ENCODE measurements at places on chromosomes 11 and 22.

- DNase-seq, result no peak
Observed at GRCh38 chr11:10473371-10473770, 18.3 kb downstream of the AMPD3 start.

- no peak for DNase-seq
Observed at GRCh38 chr11:95699631-95700470, 89.7 kb downstream of the FAM76B start.

- DNase-seq, result no peak
Observed at GRCh38 chr11:114074546-114075343, 15.2 kb downstream of the ZBTB16 start.

DNA sequence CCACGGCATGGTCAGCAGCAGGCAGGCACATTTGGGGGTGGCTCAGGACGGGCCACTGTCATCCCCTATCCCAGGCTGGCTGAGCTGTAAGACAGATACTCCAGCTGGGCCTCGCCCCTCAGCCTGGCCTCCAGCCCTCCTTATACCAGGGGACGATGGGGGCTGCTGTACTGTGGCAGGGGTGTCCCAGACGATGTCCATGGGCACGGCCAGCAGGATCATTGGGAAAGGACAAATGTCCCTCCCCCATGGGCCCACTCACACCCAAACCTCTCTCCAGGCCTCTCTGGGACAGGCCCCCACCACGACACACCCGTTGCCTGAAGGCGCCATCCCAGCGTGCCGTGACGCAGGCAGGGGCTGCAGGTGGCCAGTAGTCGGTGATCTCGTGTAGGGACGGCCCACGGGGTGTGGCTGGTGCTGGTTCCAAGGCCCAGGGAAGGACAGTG lies 1.5 kb upstream of the IL17REL start:
- DNase-seq, result no peak

GRCh38 chr11:105132716-105133511 lies 6.7 kb downstream of the CARD18 start:
- DNase-seq, result no peak

- DNase-seq, result no peak
Observed at GRCh38 chr11:73228268-73229134, 10.4 kb downstream of the P2RY2 start.

- peak; percentile 54 for DNase-seq
Observed at GRCh38 chr22:49827853-49828598, at the start of gene BRD1. TSS of gene BRD1 (minus strand) at chr22:49827873. CDS start at chr22:49824317, 3,556 bp downstream.

- no peak for DNase-seq
Observed at GRCh38 chr11:70913715-70914231, 338.6 kb downstream of the SHANK2 start.

- no peak for DNase-seq
Observed at GRCh38 chr22:38228873-38229740, 27.3 kb downstream of the MAFF start.

- no peak for DNase-seq
Observed at GRCh38 chr11:41988951-41989572, 529.6 kb upstream of the LRRC4C start.

GRCh38 chr11:70434813-70435278 lies 36.5 kb downstream of the CTTN start:
- DNase-seq, result no peak

DNA sequence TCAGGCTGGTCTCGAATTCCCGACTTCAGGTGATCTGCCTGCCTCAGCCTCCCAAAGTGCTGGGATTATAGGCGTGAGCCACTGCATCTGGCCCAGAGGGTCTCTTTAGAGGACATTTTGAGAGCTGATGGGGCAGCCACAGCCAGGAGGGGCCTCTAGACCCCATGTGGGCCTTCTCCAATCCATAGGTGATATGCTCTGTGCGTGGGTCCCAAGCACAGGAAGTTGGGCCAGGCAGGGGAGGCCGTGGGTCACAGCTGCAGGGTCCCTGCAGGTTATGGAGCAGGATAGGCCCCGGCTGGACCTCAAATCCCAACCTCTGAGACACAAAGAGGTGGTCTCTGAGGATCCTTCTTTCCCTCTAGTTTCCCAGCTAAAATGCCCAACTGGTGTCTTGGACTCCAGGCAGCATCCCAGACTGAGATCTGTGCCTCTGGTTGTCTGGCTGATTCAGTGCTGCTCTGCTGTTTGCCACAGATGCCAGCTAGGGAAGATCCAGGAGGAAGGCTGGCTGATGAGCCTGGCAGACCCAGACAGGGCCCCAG lies 1.5 kb downstream of the LRRC75B start:
- no peak for DNase-seq

DNA sequence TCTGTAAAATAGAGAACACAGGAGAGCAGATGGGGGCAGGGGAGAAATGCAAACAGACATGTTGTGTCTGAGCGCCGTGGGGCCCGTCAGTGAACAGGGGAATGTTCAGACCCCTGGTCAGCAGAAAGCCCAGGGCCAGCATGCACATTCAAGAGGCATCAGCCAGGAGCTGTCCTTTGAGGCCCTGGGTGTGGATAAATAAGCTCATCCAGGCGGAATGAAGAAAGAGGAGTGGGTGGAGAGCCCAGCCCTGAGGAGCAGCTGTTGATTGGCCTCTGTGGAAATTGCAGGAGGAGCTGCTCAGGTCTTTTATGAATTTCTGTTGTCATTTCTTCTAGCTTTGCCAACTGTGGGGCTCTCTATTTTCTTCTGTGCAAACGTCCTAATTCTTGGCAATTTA lies 49.7 kb upstream of the CECR2 start:
- no peak for DNase-seq

DNA sequence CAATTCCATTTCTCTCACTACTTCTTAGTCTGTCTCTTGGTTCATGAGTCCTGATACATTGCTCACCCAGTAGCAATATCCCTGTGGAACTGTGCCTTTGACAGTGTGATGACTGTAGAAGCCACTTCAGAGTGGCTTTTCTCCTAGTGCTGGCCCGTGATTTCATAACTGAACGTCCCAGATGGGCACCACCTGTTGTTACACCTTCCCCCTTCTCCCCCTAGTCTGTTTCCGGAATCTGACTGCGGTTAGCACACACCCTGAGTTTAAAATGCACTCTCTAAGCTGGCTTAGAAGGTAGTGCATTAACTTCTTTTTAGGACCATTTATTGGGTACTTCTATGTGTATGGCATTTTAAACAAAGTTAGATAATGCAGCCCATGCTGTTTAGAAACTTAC lies 83.0 kb downstream of the ALX4 start:
- DNase-seq, result no peak

GRCh38 chr22:36339171-36340065 lies 48.3 kb downstream of the MYH9 start:
- no peak for DNase-seq

DNA sequence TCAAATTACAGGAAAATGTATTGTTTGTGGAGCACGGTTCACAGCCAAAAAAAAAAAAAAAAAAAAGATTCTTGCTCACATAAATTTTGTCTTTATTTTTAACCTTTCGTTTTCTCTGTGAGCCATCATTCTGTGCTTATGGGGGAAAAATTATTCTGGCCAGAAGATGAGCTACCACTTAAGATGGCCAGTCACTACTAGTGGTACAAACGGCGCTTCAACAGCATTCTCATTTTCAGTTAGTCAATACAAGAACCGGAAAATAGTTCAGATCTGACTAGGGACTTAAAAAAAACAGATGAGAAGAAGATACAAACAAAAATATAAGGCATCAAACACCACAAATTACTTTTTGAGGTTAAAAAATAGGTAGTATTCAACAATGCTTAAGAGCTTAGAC lies 158.6 kb upstream of the CNTN5 start:
- no peak for DNase-seq

DNA sequence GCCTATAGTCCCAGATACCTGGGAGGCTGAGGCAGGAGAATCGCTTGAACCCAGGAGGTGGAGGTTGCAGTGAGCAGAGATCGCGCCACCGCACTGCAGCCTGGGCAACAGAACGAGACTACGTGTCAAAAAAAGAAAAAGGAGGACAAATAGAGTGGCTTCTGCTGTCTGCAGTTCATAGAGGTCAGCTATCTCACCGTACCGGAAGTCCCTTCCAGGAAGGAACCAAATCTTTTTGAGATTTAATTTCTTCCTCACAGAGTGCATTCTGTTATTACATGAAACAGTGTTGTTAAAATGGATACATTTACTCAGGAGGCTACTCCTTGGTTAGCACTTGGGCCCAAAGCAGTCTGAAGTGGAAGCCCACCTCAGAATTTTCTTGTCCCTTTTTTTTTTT lies 33.4 kb downstream of the FAM118A start:
- no peak for DNase-seq

DNA sequence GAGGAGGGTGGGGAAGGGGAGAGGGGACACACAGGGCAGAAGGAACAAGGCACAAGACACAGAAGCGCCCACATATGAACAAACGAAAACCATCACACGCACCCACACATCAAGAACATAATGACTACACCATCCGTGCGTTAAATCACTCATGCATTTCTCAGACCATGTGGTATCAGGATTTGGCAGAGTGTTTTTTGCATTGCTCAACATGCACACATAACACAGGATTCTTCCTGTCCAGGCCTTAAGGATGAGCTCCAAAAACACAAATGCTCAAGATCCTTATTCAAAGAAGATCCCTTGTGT lies 309.5 kb downstream of the CADM1 start:
- no peak for DNase-seq

- DNase-seq, result no peak
Observed at GRCh38 chr11:8829556-8829955, 81.4 kb upstream of the AKIP1 start.

GRCh38 chr11:46513934-46514342 lies 79.9 kb downstream of the AMBRA1 start:
- peak; percentile 25 for DNase-seq

DNA sequence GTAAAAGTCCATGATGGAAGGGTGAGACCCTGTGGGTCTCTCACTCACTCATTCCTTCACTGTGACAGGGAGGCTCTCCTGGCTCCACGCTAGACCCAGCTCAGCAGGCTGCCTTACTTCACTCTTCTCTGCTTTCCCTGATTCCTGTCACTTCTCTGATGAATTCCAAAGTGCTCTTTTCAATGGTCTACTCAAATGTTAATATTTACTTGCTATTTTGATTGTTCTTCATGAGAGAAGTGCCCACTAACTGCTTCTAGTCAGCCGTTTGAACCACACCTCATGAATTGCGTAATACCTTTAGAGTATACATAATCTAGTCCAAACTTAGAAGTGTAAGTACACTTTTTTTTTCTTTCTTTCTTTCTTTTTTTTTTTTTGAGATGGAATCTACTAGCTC lies 1350.2 kb upstream of the RAG2 start:
- DNase-seq, result no peak

- no peak for DNase-seq
Observed at GRCh38 chr22:21942407-21943343, 10.0 kb downstream of the PPM1F start.

Data from thymus (tissue), 14 donors.